Left kidney (tissue), 8 donors: ENCODE measurements at places on chromosomes 16 and 17. TPM values are rescaled to one million over a fixed set of nuclear protein-coding genes. Genes with fewer than 3 reads are reported as not detected.

Gene KRT31
- polyA plus RNA-seq, result not detected

Gene MLKL
- polyA plus RNA-seq, result 3.5 TPM

Gene TMIGD1
- 0.78 TPM for polyA plus RNA-seq

Gene GRB2
- 100 TPM for polyA plus RNA-seq

Gene NRN1L
- not detected for polyA plus RNA-seq

DNA sequence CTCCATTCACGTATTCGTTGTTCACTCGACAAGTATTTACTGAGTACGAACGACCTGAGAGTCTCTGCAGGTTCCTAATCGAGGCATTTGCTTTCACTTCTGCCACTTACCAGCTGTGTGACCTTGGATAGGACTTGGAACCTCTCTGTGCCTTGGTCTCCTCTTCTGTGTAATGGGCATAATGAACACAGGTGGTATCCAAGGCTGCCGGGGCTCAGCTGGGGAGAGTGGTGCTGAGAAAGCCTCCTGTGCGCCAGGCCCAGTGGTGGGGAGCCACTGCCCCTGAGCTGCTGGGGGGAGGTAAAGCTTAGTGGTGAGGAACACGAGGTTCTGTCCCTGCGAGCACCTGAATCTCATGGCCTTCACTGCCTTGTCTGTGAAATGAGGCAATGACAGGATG, 150.7 kb downstream of the IRF8 start:
- DNase-seq, result no peak
